ENCODE measurements at places on chromosomes 2 and 18.

DNA sequence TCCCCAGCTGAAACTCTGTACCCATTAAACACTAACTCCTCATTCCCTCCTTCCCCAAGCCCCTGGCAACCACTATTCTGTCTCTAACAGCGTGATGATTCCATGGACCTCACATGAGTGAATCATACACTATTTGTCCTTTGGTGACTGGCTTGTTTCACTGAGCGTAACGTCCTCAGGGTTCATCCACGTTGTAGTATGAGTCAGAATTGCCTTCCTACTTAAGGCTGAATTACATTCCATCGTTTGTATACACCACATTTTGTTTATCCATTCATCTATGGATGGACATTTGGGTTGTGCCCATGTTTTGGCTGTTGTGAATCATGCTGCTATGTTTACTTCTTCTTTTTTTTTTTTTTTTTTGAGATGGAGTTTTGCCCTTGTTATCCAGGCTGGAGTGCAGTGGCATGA lies 19.6 kb upstream of the CABLES1 start:
- no peak for DNase-seq

DNA sequence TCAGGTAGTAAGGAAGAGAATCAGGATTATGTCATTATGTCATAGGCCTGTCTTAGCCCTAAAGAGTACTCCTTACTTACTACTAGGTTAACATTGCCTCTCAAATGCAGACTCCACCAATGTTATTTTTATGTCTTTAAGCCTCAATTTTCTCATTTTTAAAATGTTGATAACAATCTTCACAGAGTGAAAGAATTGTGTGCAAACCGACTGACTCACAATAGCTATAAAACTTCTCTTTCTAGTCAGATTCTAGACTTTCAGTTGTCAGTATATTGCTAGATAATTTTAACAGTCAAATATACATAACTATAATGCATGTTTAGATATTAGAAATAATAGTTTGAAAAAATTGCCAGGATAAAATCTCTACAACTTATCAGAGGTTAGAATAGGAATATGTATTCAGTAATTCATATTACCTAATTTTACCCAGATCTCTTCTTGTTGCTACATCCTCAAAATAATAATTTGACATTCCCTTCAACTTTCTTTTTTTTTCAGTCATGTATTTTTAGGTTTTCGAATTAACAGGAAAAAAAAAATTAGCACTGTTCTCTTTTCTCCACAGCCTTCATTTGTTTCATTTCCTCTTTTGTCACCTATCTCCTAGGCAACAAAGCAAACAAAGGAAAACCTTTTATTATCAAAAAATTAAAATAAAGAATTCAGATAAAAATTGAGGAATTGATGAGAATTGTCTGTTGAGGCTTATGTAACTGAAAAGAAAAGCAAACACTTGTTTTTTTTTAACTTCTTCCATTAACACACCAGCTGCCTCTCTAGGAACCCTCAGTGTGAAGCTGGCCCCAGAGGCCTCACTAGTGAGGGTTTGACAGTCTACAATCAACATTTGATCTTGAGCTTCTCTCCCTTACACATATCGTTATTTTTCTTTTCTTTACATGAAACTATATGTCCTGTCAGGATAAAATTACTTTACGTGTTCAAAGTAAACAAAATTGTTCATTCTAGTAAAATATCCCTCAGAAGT lies 279.0 kb downstream of the CALCRL start:
- DNase-seq, result no peak

- no peak for DNase-seq
Observed at GRCh38 chr2:160227293-160227915, 27.3 kb upstream of the ITGB6 start.

DNA sequence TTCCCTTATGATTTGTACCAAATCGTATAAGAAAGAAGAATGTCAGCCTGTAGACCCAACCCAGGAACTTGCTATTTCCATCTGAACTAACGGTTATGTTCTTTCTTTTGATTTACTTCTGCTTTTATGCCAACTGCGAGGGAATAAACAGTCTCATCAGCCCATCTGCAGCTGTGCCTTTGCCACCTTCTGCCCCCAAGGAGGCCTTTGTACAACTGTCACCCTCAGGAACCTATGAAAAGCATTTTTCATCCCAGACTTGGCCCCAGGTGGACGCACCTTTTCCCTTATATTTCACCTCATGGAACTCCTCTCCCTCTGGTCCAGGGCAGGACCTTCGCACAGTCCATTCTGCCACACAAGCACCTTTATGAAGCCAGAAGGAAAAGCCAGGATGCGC lies 109.8 kb downstream of the AOX1 start:
- no peak for DNase-seq

GRCh38 chr2:148201075-148202004 lies 180.4 kb downstream of the MBD5 start:
- DNase-seq, result peak; percentile 41

DNA sequence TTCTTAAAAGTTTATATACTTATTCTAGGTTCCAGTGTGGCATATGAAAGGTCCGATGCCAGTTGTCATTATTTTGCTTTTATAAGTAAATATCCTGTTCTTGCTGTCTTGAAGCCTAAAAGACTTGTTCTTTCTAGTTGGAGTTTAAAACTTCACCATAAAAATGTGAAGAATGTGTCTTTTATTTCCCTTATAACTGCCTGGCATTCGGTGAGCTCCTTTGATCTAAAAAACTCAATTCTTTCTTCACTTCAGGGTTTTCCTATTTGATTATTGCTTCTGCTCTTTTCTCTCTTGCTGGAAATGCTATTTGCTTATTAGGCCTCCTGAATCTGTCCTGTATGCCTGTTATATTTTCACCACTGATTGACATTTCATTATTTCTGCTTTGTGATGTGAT lies 51.6 kb downstream of the TSPYL6 start:
- DNase-seq, result no peak

DNA sequence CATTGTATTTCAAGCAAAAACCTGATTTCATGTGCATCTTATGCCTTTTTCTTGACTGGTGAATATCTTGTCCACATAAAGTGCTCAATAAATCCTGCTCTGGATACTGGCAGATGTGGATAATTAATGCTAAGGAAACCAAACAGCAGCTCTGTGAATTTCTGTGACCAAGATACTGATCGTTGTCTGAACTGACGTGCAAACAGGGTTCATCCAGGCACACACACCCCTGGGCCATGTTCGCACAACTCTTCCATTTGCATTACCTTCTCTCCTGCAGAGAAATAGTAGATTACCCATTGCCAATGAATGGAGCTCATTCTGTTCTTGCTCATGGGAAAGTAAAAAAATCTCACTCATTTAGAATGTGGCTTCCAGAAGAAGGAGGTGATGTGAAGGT lies 316.2 kb upstream of the TRIB2 start:
- no peak for DNase-seq

GRCh38 chr2:186349508-186349907 lies 136.6 kb upstream of the ZC3H15 start:
- DNase-seq, result no peak

GRCh38 chr2:98519851-98520250 lies 75.2 kb downstream of the INPP4A start:
- DNase-seq, result no peak

DNA sequence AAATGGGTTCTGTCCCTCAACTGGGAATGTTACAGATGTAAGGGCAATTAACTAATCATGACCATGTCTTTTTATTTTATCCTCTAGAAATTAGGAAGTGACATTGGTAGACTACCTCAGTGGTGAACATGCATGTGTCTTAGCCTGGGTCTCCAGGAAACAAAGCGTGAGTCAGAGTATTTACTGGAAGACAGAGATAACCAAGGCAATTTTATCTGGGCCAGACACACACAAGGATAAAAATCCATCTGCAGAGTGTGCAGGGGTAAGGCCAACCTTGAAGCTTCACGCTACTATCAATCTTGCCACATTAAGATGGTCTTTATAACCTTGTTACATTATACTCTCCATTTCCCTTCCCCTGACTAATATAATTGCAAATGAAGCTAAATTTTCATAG lies 487.5 kb downstream of the SUCLG1 start:
- no peak for DNase-seq

DNA sequence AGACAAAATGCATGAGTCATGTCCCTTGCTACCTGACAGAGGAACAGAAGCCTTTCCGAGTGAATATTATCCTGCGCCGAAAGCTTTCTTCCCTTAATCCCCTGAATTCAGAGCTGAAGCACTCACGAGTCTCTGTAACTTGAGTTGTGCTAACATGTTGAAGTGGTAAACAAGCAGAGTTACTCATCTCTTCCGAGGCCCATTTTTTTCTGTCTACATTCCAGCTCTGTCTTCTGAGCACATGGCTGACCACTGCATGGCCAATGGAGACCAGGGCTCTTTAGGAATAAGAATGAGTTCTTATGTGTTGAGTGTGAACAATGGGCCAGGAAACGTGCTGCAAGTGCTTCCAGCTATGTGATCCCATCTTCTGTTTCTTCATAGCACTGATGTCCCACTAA lies 73.1 kb upstream of the PID1 start:
- DNase-seq, result no peak

GRCh38 chr18:59464486-59464885 lies 105.4 kb upstream of the LMAN1 start:
- DNase-seq, result no peak

DNA sequence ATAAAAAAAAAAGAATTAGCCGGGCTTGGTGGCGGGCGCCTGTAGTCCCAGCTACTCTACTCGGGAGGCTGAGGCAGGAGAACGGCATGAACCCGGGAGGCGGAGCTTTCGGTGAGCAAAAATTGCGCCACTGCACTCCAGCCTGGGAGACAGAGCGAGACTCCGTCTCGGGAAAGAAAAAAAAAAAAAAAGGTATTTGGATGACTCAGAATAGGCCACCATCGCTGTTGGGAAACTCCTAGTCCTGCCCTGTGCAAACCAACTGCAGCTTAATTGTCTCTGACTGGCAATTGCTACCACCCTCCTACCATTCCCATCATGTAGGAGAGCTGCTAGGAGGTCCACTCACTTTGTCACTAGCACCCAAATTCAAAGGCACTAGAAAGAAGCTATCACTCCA lies 43.5 kb downstream of the ATP8B1 start:
- no peak for DNase-seq

- no peak for DNase-seq
Observed at GRCh38 chr2:191032588-191033429, 18.8 kb upstream of the STAT1 start.

GRCh38 chr2:70995426-70995729 lies 705 bp upstream of the TEX261 start:
- peak; percentile 67 for DNase-seq

DNA sequence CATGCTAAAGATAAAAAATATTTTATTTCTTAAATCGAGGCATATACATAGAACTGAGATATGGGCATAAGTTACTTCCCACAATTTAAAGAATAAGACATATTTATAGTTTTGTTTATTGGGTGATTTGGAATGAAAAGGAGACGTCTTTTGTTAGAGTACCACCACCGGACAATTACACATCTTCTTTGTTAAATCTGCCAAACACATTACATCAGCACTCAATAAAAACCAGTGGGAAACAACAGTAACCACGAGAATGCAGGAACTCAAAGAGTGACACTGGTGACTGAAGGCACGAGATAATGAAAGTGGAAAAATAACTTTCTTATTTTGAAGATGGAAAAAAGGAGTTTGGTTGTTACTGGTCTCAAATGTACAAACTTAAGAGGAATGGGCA lies 92.6 kb upstream of the TFCP2L1 start:
- DNase-seq, result no peak

GRCh38 chr2:208375491-208376068 lies 31.0 kb upstream of the PTH2R start:
- no peak for DNase-seq

- no peak for DNase-seq
Observed at GRCh38 chr2:24832073-24832461, 38.8 kb downstream of the CENPO start.

DNA sequence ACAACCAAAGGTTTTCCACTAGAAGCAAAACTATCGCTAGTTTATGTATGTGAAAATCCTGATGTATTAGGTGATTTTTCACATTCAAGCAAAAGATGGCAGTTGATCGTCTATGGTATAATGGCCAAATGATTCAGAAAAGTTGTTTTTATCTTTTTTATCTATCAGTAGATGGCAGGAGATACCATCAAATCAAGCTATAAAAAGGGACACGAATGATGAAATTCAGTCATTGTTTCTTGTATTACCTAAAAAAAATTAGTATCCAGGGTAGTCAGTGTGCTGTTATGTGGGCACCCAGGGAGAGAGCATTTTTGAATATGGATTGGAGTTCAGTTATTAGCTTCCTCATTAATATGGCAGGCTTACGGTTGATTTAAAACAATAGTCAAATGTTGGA lies 22.9 kb upstream of the CAVIN2 start:
- DNase-seq, result no peak

- no peak for DNase-seq
Observed at GRCh38 chr2:148901142-148901541, 26.1 kb downstream of the KIF5C start.

GRCh38 chr2:1393321-1393720 lies 19.9 kb upstream of the TPO start:
- no peak for DNase-seq

DNA sequence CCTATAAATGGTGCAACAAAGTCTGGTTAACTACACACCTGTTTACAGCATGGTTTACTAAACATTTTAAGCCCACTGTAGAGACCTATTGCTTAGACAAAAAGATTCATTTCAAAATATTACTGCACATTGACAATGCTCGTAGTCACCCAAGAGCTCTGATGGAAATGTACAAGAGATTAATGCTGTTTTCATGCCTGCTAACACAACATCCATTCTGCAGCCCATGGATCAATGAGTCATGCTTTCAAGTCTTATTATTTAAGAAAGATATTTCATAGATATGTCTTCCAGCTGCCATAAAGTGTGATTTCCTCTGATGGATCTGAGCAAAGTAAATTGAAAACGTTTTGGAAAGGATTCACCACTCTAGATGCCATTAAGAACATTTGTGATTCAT lies 781.1 kb downstream of the MBD2 start:
- no peak for DNase-seq

DNA sequence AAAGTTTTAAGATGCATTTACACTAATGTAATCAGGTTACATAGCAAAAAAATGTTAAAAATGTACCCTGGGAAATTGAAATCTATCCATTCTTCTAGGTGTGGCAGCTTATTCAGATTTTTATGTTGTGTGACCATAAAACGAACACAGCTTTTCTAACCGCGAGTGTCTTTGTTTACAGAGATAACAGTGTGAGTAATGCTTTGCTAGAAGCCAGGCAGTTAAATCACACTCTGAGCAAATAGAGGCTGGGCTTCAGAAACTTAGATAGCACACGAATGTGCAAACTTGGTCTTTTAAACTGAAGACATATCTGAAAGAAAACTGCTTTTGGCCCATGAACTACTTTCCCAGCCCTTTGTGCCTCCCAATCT lies 116.1 kb downstream of the SPTBN1 start:
- no peak for DNase-seq

DNA sequence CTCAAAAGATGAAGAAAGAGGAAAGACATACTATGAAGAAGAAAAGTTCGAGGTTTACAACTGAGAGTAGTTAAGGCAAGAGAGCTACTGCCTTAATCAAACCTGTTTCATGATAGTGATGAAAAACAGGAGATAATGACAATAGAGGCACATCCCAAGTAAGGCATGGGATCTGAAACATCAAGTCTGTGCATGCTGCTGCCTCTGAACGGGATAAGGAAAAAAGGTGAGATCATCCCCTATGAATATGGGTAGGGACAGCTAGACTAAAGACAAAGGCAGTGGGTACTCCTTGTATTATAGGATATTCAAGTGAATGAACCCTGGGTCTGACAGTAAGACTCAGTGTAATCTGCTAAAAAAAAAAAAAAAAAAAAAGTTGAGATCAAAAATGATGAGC lies 3.0 kb downstream of the EXOC6B start:
- DNase-seq, result no peak

Measured in naive thymus-derived CD4-positive, alpha-beta T cell (primary cell).